ENCODE measurements at places on chromosomes 11 and 22. TPM values are rescaled to one million over a fixed set of nuclear protein-coding genes. Genes with fewer than 3 reads are reported as not detected.
A peak's percentile ranks its signal among the peaks of the same experiment; 100 is the strongest.

Gene CCDC15
- total RNA-seq: 4.2 TPM

DNA sequence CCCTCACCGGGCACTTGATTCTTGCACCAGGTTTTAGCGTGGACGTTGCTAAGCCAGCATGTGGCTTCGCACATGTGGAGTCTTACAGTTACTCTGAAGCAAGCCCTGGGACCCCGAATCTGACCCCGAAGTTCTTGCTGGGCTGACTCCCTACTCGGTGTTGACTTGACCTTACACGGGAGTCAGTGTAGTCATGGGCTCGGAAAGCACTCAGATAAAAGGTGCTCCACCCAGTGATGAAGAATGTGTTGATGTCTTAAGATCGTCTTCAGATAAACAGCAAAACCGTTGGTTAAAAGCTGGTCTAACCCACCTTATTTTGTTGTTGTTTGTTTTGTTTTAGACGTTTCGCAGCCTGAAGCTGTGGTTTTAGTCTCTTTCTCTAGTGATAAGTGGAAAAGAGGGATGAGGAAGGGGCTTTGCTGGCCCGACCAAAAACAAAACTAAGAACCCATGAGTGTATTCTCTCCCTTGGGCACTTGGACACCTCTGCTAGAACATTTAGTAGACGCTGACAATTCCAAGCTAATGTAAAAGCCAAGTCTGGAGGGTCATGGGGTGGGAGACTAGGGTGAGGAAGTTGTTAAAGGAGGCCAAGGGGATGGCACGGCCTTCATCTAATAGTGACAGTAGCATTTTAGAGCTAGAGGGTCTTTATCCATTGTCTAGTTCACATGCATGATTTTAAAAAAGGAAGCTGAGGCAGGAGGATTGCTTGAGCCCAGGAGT, 69.9 kb downstream of the BCR start:
- H3K4me1 ChIP-seq: peaks cover 31% of the 10 kb centered on the region
- H3K27ac ChIP-seq: no peak overlapping the region
- H3K4me3 ChIP-seq: peak overlapping the region; percentile 48

- no peak for DNase-seq
- H3K36me3 ChIP-seq: no peaks in the 10 kb centered on the region
- H3K4me3 ChIP-seq: no peak overlapping the region
- no peak overlapping the region for H3K27ac ChIP-seq
- no peaks in the 10 kb centered on the region for H3K27me3 ChIP-seq
Observed at GRCh38 chr22:46088541-46089311, 61.6 kb upstream of the PPARA start.

DNA sequence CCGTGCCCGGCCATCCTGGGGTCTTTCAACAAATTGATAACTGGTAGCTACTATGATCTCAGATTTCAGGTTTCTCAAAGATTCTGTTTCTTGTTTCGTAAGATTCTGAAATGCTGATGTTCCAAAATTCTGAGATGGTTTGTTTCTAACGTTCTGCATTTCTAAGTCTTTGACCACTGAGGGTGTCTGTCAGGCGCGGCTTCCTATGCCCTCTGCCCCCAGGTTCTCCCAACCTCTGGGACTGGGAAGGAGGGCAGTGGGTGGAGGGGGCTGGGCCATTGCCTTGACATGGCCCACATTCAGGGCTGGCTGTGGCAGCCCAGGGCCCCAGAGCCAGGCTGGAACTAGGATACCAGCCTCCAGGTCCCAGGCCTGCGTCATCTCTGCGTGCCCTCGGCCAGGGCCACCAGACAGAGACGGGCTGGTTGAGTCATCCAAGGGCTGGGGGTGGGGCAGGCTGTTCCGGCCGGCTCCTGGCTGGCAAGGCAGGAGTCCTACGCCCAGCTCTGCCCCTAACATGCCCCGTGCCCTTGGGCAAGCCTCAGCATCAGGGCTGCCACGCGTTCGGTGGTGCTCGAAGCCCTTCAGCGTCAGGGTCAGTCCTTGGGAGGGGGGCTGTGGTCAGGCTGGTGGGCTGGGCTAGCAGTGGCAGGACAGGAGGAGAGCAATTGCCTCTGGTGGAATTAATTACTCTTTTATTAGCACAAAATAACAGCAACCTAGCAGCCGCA, 5.2 kb downstream of the TMEM134 start:
- H3K27me3 ChIP-seq: no peaks in the 10 kb centered on the region
- no peaks in the 10 kb centered on the region for H3K36me3 ChIP-seq
- H3K4me1 ChIP-seq: no peaks in the 10 kb centered on the region
- no peak overlapping the region for H3K27ac ChIP-seq
- DNase-seq: peak; percentile 57
- H3K4me3 ChIP-seq: no peak overlapping the region

DNA sequence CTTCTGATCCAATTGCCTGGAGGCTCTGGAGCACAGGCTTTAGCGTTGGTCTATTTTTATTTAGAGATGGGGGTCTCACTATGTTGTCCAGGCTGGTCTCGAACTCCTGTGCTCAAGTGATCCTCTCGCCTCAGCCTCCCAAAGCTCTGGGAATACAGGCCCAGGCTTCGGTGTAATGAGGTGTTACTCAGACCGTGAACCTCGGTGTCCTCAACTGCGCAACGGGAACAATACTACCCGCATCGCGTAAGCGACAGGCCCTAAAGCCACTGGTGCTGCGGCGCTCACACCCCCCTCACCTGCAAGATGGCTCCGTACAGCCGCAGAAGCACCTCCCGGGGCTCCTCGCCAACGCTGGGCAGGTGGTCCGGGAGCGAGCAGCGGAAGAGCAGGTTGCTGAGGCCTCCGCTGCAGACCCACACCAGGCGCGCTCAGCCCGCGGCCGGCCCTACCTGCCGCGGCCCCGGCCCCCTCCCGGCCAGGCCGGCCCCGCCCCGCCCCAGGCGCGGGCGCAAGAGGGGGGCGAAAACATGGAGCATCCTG, 628 bp downstream of the CHKB start:
- H3K27ac ChIP-seq: peak overlapping the region; percentile 91
- peaks cover 6% of the 10 kb centered on the region for H3K4me1 ChIP-seq
- DNase-seq: no peak
- peaks cover 17% of the 10 kb centered on the region for H3K36me3 ChIP-seq

DNA sequence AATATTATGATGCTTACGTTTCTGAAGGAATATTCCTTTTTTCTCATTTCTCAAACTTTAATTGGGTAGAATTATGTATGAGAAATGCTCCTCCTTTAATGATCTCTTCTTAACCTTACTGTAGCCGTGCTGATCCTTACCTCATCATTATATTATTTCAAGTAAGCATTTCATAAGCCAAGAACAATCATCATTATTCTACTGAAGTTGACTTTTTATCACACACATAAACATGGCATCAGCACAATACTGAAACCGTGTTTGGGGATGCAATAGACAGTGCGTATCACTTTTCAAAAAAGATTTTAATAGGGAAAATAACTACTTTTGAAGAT, 162.8 kb downstream of the ARHGAP42 start:
- no peak for DNase-seq
- no peaks in the 10 kb centered on the region for H3K36me3 ChIP-seq
- H3K27me3 ChIP-seq: no peaks in the 10 kb centered on the region
- H3K4me1 ChIP-seq: peaks cover 17% of the 10 kb centered on the region

Data from endodermal cell (in vitro differentiated cells).